ENCODE measurements at places on chromosomes 1 and 21.
A peak's percentile ranks its signal among the peaks of the same experiment; 100 is the strongest.

GRCh38 chr21:17660452-17660851 is 47.8 kb upstream of the BTG3 start:
- no peak for DNase-seq

GRCh38 chr1:160058087-160058486 is 11.9 kb downstream of the KCNJ10 start:
- no peak for DNase-seq

GRCh38 chr1:232344791-232345399 is 285.0 kb downstream of the SIPA1L2 start:
- DNase-seq, result no peak

GRCh38 chr1:62196086-62196690 is 1.5 kb downstream of the L1TD1 start:
- DNase-seq, result no peak

DNA sequence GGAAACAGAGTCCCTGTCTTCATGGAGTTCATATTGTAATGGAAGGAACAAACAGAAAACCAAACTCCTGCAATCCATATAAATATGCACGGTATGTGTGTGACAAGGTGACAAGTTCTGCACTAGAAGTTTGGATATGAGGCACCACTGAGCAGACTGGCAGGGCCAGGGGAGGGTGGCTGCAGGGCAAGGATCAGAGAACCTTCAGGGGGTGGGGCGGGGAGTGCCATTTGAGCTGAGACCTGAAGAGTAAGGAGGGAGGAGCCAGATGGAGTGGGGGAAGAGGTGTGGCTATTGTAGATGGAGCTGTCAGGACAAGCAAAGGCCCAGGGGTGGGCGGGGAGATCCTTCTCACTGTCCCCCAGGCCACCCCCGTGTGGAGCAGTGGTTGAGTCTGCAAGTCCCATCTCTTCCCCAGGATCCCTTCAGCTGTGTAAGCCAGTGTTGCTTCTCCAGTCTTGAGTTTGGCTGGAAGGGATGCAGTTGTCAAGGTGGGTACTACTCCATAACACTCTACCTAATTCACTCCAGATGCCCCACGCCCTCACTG is 76.4 kb downstream of the ATP5PO start:
- DNase-seq, result peak; percentile 36

DNA sequence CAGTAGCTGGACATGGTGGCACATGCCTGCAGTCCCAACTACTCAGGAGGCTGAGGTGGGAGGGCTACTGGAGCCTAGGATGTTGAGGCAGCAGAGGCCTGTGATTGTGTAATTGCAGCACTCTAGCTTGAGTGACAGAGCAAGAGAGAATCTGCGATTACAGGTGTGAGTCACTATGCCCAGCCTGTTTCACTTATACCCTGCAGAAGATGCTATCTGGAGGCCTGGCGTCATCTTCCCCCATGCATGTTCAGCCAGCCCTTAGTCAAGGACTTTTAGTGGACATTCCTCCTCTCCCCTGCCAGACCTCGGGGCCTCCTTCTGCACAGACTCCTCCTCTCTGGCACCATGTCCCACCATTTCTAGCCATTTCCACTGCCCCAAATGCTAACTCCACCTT is 36.3 kb upstream of the RCC2 start:
- no peak for DNase-seq

GRCh38 chr1:100100202-100100601 is 32.5 kb downstream of the SASS6 start:
- DNase-seq, result no peak

GRCh38 chr1:192580351-192580962 is 4.9 kb downstream of the RGS1 start:
- no peak for DNase-seq

DNA sequence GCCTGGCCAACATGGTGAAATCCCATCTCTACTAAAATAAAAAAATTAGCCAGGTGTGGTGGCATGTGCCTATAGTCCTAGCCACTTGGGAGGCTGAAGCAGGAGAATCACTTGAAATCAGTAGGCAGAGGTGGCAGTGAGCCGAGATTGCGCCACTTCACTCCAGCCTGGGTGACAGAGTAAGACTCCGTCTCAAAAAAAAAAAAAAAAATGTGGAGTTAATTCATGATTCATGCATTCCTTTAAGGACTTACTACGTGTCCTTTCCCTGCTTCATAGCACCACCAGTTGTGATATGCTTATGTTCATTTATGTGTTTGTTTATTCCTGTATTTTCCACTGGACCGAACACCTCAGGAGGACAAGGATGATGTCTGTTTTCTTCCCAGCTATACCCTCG is 12.7 kb upstream of the PRELP start:
- DNase-seq, result no peak

- DNase-seq, result no peak
Measured at GRCh38 chr21:39022035-39022434, 161.2 kb downstream of the PSMG1 start.

DNA sequence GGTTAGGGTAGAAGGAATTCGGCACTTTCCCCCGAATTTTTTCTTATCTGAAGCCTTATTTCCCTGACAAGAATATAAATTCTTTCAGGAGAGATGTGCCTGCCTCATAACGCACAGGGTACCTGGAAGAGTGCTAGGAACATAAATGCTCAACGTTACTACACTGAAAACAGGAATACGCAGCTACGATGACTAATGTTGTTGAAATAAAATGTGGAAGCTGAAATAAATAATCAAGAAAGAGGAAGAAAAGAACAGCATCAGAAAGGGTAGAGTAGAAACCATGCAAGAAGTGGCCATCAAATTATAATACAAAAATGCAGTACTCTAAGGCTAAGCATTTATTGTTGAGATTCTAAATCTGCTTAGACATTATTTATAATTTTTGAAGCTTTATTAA is 33.9 kb downstream of the SLC66A1 start:
- no peak for DNase-seq

DNA sequence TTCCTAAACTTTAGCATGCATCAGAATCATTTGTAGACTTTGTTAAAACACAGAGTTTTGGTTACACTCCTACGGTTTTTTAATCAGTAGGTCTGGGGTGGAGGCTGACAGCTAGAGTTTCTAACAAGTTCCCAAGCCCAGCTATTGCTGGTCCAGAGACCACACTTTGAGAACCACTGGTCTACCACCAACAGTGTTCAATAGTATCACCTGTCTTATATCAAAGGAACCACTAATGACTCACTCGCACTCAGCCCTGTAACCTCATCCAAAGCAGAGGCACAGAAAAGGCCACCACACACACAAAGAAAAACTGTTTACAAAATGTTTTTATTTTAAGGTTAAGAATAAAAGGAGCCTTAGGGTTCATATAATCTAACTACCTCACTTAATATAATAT is 68.7 kb downstream of the HIVEP3 start:
- DNase-seq, result no peak

- DNase-seq, result no peak
Measured at GRCh38 chr1:97196825-97197516, 475.4 kb downstream of the PTBP2 start.

- no peak for DNase-seq
Measured at GRCh38 chr1:59204001-59204400, 92.9 kb upstream of the FGGY start.

GRCh38 chr1:62034790-62035189 is 159.9 kb upstream of the L1TD1 start:
- no peak for DNase-seq

DNA sequence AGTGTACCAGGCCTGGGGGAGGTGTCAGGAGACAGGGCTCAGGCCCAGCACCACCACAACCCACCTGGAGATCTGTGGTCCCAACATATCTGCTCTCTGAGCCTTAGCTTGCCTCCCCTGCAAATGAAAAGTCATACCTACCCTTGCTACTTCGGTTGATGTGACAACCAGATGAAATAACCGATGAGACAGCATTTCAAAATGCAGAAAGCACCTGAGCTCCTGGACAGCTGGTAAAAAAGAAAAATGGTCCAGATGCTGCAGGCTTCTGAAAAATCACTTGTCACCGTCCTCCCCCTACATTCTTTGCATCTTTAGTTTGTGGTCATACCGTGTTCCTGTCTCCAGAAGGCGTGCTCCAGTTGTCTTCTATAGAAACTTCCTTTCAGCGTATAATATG is 52.0 kb upstream of the COA6 start:
- no peak for DNase-seq

DNA sequence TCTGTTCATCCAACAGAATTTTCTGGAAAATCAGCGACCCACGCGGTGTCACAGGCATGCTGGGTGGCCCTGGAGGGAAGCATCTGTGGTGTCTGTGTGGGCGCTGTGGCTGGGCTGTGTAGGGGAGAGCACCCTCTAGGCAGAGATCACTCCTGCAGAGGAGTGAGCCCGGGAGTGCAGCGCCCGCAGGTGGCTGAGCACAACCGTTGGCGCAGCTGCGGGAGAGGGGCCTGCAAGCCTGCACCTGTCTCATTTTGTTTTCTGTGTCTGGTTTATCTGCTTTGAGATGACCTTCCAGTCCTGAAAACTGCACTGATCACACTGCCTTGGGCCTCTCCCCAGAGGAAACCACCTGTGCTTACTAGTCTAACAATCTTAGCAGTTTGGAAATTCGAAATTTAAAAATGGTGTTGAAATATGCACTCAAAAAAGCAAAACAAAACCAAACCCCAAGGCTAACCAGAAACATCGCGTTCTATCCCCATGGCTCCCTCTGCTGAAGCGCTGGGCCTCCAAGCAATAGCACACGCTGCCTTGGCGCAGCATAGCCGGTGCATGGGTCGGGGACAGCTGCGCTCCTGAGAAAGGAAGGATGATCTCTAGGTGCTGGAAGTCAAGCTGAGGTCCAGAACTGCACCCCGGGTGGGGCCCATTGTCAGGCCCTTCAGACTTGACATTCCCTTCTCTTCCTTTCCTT is 4.8 kb downstream of the FAM3B start:
- DNase-seq, result no peak

- no peak for DNase-seq
Measured at GRCh38 chr1:212638492-212639151, 30.1 kb downstream of the ATF3 start.

DNA sequence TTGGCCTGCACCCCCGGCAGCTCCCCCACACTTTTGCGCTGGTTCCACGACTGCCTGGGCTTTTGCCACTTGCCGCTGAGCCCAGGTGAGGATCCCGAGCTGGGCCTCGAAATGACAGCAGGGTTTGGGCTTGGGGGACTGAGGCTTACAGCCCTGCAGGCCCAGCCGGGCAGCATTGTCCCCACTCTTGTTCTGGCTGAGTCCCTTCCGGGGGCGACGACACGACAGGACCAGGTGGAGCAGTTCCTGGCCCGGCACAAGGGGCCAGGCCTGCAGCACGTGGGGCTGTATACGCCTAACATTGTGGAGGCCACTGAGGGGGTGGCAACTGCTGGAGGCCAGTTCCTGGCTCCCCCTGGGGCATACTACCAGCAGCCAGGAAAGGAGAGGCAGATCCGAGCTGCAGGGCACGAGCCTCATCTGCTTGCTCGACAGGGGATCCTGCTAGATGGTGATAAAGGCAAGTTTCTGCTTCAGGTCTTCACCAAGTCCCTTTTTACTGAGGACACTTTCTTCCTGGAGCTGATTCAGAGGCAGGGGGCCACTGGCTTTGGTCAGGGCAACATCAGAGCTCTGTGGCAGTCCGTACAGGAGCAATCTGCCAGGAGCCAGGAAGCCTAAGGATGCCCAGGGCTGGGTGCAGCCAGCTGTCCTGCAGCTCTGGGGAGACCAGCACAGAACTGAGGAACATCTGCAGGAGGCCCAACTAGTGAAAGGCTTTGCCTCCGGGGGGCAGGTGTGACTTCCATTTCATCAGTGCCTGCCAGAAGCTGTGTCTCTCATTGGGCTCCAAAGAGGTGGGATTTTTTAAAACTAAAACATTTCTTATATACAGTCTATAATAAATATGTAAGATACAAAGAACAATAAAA is 1.2 kb downstream of the HPDL start:
- no peak for DNase-seq

DNA sequence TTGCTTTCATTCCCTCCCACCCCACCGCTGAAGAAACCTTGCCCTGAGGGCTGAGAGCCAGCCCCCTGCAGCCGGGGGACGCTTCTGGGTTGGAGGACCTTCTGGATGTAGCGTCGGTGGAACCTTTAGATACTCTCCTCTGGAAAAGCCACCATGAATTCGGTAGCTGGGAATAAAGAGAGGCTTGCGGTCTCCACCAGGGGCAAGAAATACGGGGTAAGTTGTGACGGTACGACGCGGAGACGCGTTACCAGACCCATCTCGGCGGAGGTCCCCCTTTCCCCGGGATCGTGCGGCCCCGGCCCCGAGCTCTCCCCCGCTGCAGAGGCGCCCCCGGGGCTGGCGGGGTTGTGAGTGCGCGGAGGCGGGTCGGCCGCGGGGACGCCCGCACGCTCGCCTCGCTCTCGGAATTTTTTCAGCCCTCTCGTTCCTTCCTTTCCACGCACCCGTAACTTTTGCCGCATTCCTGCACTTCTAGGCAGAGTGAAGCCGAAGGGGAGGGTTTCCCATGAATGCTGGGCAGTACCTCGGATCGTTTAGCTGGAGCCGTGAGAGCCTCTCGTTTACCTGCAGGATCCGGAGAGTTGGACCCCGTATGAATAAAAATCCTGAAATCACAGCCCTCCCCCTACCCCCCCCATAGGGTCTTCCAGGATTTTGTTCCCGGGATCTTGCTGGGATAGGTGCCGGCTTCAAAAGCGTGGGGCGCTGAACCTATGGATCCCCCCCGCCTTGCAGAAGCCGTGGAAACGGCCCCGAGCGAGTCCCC is 671 bp downstream of the KIF26B start:
- DNase-seq, result no peak

- DNase-seq, result no peak
Measured at GRCh38 chr1:228754646-228755268, 19.5 kb downstream of the RHOU start.

- no peak for DNase-seq
Measured at GRCh38 chr1:179298952-179299351, 5.4 kb downstream of the SOAT1 start.

- DNase-seq, result no peak
Measured at GRCh38 chr1:194252199-194252598, 1065.8 kb upstream of the B3GALT2 start.

- no peak for DNase-seq
Measured at GRCh38 chr1:208455821-208456220, 211.6 kb upstream of the PLXNA2 start.

- DNase-seq, result peak; percentile 82
Measured at GRCh38 chr1:15153842-15154479, 414 bp downstream of the TMEM51 start.

GRCh38 chr1:21763694-21764419 is 19.1 kb downstream of the USP48 start:
- no peak for DNase-seq

- DNase-seq, result no peak
Measured at GRCh38 chr1:34739613-34740012, 15.2 kb upstream of the GJB5 start.
